ENCODE measurements at places on chromosomes 1 and 21.
A peak's percentile ranks its signal among the peaks of the same experiment; 100 is the strongest.

GRCh38 chr1:37064039-37064438 is 29.7 kb upstream of the GRIK3 start:
- no peak for DNase-seq

- no peak for DNase-seq
Observed at GRCh38 chr1:183404476-183404875, 13.7 kb downstream of the NMNAT2 start.

DNA sequence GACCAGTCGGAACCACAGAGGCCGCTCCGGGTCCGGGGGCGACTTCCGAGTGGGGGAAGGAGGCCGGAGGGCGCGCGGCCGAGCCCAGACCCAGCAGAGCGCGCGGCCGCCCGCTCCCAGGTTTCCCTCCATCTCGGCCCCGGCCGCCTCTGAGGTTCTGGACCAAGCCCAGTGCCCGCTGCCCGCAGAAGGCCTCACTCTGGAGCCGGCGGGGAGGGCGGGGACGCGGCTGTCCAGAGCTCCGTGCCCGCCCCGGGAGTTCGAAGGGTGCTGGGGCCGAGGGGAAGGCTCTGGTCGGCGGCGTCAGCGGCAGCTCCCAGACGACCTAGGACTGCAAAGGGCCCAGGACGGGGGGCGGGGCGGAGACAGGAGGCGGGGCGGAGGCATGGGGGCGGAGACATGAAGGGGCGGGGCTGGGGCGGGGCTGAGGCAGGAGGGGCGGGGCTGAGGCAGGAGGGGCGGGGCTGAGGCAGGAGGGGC is 48.0 kb upstream of the SLC19A1 start:
- peak; percentile 70 for DNase-seq

DNA sequence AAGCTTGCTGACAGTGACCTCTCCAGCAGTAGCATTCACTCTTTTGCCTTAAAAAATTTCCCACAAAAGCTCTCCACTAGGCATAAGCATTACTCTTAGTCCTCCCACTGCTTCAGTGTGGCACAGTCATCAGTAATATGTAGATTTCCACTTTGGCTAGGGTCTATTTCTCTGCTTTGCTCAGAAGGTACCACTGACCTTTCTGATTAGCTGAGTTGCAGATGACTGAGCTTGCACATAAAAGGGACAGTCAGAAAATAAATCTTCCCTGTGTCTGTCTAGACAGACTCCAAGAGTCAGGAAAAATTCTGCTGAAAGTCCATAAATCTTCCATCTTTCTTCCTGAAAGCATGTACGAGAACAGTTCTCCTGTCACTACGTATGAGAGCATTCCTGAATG is 56.6 kb upstream of the APP start:
- no peak for DNase-seq

DNA sequence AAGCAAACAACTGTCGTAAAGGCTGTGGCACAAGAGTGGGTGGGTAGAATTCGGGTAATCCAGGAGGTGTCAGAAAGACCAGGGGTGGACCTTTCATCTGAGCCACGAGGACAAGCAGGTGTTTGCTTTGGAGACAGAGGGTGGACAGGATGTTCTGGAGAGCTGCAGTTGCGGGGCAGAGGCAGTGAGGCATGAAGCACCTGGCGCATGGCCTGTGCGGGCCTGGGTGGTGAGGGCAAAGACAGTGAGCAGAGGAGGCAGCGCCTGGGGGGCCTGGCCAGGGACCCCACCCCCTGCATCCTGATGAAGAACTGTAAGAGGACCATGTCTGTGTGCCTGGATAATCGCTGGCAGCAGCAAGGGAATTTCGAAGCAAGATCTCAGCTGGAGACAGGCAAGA is 24.9 kb downstream of the KIF26B start:
- no peak for DNase-seq

DNA sequence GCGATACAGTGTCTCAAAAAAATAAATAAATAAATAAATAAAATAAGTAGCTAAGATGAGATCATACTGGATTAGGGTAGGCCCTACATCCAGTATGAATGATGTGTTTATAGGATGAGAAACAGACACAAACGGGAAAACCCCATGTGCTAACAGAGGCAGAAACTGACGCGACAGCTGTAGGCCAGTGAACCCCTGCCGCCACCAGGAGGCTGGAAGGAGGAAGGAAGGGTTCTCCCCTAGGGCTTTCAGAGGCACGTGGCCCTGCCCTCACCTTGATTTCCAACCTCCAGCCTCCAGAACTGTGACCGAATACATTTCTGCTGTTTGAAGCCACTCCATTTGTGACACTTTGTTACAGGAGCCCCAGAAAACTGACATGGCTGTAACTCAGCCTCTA is 38.5 kb downstream of the CHD5 start:
- no peak for DNase-seq

- DNase-seq, result no peak
Observed at GRCh38 chr1:29520571-29521437, 284.5 kb downstream of the PTPRU start.

- DNase-seq, result peak; percentile 98
Observed at GRCh38 chr1:26697978-26698849, 2.4 kb downstream of the ARID1A start.

DNA sequence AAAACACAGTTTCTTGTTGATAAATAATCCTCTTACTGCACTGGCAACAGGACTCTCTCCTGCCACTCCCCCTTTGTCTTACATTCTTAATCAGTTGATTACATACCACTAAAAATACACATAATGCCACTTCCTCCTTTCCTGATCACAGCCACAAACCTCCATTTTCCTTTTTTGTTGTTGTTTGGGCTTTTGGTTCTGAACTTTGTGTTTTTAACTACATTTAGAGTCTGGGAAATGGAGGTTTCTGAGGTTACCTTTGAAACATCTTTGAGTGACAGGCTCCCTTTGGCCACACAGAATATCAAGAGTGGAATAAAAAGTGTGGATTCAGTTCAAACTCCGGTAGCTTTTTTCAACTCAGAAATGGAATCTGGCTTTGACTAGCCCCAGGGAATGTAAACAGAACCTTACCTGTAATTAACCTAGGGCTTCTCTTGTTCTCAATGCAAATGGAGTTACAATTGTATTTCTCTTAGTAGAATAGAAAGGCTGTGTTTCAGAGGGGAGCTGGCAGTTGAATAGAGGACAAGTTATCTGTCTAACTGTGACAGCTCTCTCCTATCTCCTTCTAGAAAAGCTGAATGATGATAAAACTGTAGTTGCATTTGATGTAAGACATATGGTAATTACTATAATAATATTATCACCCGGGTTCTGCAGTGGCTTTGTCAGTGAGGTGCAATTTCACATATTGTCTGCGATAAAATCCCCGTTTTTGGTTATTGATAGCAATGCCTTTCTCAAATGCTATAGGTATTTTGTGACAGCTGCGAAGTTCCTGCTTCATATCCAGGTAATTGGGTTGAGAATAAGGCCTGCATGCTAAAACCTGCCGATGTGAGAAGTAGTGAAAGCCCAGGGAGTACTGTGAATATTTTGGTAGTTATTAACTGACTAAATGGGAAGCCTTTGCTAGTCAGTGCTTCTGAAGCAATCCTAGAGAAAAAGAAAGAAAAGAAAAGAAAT is 66.9 kb downstream of the ST6GALNAC5 start:
- DNase-seq, result no peak

DNA sequence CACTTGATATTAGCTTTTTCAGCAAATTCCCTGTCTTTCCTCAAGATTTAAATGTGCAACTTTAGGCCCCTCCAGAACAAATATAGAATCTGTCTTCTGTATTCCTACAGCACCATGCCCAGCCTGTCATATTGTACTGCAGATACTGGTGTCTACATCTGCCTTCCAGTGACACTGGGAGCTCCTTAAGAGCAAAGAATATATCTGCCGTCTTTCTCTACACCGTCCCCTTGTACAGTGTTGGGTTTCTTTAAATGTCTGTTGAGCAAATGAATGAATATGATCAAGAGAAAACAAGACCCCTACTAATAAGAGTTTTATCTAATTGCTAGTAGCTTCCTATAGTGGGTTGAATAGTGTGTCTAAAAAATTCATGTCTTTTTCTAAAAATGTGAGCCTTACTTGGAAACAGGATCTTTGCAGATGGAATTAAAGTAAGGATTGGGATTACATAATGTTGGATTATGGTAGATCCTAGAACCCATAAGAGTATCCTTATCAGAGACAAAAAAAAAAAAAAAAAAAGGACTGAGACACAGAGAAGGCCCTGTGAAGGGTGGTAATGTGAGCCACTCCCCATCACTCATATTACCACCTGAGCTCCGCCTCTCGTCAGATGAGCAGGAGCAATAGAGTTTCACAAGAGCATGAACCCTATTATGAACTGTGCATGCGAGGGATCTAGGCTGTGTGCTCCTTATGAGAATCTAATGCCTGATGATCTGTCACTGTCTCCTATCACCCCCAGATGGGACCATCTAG is 128.6 kb downstream of the FAF1 start:
- no peak for DNase-seq

DNA sequence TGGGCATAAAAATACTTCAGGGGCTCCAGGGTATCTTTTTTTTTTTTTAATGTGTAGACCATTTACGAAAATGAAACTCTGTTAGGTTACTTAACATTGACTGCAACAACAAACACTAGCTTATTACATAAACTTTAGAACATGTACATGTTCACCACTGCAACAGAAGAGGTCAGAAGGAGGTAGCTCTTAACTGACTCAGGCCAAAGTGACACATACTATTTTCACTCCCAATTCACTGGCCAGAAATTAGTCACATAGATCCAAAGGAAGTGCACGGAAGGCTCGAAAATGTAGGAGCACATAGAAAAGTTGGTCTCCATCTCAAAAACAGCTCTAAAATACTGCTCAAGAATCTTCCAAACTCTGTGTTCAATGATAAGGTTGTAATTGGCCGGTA is 107.2 kb downstream of the AKT3 start:
- DNase-seq, result peak; percentile 66

DNA sequence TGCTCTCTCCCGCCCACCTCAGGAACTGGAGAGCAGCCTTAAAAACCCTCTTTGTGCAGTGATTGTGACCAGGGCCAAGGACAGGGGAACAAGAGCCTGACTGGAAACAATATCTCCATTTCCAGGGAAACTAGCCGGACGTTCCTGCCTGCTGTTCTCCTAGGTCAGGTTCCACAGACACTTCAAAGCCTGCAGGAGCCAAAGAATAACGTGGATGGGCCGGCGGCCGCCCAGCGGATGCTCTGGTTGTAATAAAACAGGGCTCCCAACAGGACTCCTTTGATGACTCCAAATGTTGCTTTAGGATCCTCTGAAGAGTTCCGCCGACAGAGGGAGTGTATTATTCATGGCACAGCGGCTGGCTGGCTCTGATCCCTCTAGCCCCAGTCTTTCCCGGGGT is 162.2 kb downstream of the PLXNA2 start:
- no peak for DNase-seq

Data from fibroblast of villous mesenchyme (primary cell).